ENCODE measurements at places on chromosomes 16 and 17.

DNA sequence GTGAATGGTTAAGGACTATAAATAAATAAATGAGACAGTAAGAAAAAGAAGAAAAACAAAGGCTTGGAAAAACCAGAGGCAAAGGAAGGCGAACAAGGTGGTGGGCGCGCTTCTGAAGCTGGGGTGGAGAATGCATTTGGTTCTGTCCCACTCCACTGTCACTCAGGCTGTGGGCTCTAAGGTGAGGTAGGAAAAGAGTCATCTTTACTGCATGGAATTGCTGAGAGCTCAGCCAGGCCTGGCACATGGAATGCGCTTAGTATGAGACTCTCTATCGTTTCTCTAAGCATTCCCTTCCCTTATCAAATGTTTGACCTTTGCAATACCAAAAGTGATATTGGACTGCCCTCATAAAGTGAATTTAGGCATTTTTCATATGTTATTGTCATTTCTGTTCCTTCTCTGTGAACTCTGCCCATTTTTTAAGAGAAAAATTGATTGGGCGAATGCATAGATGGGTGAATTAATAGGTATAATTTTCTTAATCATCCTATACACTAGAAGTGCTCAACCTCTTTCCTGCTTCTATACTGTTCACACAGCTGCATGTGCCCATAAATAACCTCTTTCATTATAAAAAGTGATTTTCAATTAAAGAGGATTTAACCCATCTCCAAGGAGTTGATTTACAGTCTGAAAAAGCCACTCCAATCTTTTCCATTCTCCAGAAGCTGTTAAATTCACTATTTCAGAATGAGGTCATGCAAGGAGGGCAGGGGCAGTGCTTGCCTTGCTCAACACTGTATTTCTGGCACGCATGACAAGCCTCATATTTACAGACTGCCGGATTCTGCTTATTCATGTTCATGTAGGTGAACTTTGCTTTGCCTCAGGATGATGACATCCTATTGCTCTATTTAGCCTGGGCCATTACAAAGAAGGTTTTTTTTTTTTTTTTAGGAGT lies 87.7 kb downstream of the MYH10 start:
- DNase-seq, result no peak

DNA sequence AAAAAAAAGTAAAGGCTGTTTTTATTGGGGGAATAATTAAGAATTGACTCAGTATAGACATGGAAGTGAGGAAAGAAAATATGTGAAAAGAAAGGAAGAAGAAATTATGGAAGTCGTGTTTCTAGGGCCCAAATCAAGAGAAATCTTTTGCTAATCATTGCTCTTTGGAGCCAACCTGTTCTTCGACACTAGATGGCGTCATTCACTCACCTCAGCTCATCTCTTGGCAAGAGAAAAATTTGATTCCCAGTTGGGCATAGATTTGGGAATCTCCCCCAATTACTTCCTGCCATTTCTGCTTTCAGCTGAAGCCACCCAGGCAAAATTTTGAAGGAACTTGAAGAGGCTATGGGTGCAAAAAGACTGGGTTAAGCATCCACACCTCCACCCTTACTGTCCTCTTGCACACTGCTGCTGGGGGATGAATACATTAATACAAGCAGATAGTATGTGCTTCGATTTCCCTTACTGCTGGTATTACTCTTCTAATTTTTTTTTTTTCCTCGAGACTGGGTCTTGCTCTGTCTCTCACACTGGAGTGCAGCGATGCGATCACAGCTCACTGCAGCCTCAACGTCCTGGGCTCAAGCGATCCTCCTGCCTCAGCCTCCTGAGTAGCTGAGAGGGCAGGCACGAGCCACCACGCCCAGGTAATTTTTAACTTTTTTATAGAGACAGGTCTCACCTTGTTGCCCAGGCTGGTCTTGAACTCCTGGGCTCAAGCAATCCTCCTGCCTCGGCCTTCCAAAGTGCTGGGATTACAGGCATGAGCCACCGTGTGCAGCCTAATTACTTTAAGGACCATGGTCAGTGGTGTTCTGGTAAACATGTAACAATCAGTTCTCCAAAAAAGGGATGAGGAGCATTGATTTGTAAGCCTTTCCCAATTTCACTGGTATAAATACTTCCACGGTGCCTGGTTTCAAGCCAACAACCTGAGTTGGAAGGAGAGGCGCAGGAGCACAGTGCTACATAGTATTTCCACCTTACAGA lies 13.5 kb downstream of the PSMD7 start:
- peak; percentile 67 for DNase-seq

- DNase-seq, result no peak
These were observed 2.1 kb downstream of the MT1X start for GRCh38 chr16:56684256-56684925.

GRCh38 chr17:58993311-58993710 lies 113.4 kb downstream of the TRIM37 start:
- DNase-seq, result no peak

GRCh38 chr16:401468-402348 lies at the start of gene DECR2:
DECR2 (plus strand) TSS chr16:401885; CDS start chr16:401964, 79 bp downstream.
- DNase-seq, result peak; percentile 100

DNA sequence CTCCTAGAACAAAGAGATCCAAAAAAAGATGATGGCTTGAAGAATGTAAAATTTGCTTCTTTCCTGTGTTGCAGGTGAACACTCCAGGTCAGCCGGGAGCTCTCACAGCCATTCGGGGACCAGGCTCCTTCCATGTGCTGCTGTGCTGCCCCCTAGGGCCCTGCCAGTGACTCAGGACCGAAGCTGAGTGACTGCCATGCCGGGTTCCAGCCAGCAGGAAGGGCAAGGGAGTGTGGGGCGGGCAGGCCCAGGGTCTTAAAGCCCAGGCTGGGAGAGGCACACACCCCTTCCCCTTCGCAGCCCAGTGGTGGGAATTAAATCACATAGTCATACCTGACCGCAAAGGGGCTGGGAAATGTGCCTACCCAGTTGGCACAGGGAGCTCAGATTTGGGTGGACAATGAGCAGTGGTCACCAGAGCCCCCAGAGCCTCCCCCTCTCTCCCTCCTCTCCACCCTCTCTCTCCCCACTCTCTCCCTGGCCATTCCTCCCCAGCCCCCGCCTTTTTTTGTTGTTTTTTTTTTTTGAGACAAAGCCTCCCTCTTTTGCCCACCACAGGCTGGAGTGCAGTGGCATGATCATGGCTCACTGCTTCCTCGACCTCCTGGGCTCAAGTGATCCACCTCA lies 11.5 kb downstream of the EPOP start:
- DNase-seq, result peak; percentile 83

- no peak for DNase-seq
These were observed 769 bp downstream of the TMEM88 start for GRCh38 chr17:7855660-7856010.

GRCh38 chr16:50884066-50884860 lies 142.4 kb downstream of the CYLD start:
- peak; percentile 66 for DNase-seq

DNA sequence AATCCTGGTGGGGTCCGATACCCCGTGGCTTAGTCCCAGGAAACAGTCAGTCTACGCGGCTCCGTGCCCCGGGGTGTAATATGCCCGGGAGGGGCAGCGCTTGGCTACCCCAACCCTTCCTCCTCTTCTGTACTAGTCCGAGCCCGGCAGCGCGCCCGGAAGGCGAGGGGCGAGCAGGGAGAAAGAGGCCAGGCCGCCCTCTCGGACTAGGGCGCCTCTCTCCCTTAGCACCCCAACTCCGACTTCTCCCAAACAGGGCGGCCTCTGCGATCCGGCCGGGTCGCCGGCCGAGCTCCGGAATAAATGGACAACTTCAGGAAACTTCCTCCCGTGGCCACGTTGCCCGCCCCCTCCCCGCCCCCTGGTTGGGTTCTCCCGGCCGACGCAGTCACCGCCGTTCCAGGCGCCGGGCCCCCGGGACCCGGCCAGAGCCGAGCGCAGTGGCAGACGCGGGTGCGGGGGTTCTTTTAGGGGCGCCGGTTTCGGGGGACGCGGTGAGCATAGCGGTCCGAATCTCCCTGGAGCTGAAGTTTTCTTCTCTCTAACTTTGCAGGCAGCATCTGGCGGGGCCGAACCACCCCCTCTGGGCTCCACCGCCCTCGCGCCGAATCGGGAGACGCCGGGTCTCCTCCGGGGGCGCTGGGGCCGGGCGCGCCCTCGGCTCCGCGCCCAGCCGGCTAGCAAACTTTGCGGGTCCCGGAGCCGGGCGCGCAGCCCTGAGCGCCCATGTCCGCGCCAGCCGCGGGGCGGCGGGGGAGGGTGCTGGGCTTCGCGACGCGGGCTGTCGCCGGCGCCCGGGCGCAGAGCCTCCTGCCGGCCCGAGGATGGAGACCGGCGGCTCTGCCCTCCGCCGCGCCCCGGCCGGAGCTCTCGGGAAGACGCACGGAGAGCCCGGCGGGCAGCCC lies at the start of gene SDK2:
Gene SDK2 (minus strand): TSS at position 301 of the 905 bp plus-strand sequence. CDS start 357 bp downstream, outside the sequence.
- no peak for DNase-seq

GRCh38 chr16:86597880-86598606 lies 19.7 kb downstream of the FOXL1 start:
- DNase-seq, result no peak

- no peak for DNase-seq
These were observed 16.7 kb upstream of the ERN2 start for GRCh38 chr16:23729503-23730424.

DNA sequence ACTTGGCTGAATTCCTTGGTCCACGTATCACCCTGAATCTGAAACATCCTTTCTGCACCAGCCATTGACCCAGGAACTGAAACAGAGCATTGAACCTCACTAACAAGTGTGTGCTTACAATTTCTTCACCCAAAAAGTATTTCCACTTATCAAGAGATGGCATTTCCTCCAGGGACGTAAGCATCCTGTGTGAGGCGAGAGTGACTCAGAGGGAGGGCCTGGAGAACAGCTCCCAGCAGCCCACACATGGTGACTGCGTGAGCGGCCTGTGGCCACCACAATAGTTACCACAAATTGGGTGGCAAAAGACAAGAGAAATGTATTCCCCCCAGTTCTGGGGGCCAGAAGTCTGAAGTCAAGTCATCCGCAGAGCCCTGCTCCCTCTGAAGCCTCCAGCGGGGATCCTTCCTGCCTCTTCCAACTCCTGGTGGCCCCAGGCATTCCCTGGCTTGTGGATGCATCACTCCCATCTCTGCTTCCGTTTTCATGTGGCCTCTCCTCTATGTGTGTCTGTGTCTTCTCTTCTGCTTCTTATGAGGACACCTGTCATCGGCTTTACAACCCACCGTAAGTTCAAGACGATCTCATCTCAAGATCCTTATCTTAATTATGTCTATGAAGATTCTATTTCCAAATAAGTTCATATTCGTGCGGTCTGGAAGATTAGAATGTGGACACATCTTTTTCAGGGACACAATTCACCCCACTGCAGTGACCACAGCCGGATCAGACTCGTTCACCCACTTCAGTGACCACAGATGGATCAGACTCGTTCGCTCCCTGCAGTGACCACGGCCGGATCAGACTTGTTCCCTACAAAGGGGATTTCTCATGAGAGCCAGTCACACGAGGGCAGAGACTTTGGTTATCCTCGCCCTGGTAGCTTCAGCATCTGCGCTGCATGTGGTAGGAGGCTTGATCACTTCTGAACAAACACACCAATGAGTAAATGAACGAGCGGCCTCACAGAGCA lies 122.6 kb upstream of the FOXF1 start:
- DNase-seq, result no peak

GRCh38 chr17:226108-227077 lies 44.9 kb upstream of the DOC2B start:
- no peak for DNase-seq

DNA sequence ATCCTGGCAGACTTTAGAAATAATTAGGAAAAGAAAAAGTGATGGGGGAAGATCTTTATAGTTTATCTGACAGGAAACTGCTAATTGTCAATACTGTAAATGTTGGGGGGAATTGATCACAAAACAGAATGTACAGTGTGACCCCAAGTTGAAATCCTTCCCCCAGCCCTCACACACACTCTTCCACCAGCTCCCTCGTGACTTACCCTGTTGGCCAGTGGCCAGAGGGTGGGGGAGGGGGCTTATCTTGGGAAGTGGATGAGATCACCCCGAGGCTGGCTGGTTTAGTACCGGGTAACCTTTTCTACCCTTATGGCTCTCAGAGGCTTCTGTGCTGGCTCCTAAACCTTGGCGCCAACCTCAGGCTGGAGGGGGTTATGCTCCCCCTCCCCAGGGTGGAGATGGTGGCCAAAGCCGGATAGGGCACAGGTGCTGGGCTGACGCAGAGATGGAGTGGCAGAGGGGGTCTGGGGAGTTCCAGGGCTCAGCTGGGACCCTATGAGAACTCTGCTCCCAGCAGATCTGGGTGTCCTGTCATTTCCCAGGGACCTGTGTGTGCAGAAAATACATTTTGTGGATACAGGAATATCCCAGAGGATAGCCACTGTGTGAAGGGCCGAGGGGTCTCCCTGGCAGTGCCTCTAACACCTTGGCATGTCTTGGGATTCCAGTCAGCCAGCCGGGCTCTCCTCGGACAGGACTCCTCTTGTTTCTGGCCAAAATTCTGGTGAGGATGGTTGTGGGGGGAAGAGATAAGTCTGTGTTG lies 18.6 kb downstream of the CDH16 start:
- DNase-seq, result no peak

DNA sequence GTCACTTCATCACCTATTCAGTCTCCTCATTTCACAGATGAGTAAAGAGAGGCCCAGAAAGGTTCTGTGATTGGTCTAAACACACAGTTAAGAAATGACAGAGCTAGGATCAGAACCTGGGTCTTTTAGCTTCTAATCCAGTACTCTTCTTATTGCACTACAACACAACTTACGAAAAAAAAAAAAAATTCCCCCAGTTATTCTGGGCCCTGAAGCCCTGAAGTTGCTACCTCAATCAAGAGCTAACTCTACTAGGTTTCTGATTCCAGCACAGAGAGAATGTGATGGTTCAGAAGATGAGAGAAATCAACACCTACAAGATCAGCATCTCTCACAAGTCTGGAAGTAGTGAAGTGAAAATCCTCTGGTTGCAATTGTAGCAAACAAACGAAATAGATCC lies 37.3 kb downstream of the GRB7 start:
- no peak for DNase-seq

DNA sequence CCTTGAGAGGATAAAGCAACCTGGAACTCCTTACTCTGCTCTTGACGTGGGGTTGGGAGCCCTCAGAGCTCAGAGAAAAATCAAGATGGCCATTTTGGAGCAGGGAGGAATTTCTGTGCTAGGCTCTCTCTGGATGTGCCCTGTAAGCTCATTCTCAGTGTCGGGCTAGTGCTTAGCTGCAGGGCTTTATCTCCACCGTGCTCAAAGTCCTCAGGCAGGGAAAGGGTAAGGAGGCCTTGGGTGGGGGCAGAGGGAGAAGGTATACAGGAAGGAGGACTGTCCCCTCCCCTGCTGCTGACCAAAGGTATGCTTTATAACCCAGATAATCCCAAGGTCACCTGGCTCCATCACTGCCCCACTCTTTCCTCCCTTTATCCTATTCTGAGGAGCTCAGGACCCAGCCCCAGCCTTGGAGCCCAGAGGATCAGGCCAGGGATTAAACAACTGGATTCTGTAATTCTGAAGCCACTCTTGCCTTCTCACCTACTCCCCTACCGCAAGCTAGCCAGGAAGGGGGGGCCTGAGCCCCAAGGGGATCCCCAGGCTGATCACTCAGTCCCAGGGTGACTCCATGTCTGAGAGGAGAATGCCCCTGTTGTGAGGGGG lies 1.1 kb downstream of the DHRS11 start:
- DNase-seq, result no peak

GRCh38 chr17:427327-427726 lies 74.7 kb upstream of the RPH3AL start:
- no peak for DNase-seq
